GM12891 (cell line): ENCODE measurements at places on chromosomes 12 and 14.

DNA sequence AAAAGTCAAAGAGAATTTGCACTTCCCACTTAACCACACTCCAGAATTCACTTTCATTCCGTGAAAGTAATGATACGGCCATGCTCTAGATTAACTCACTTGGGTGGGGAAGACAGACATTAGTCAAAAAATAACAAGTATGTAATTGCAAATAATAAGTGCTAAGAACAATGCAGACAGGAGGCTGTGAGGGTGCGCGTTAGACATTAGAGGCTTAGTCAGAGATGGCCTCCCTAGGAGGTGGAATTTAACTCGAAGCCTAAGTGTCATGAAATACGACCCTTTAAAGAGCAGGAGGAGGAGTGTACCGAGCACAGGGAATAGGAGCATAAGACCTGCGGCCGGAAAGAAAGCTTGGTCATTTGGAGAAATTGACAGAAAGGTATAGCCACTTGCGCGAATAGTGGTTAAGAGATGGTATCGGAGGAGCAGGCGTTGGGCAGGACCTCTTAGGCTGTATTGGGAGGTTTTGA, 628 bp downstream of the SNRPF start:
- DNase-seq, result no peak

GRCh38 chr14:87626266-87626665, 366.7 kb downstream of the GALC start:
- no peak for DNase-seq

GRCh38 chr12:113798552-113798951, 167.6 kb downstream of the RBM19 start:
- DNase-seq, result no peak

- no peak for DNase-seq
These were observed 348.4 kb downstream of the BCAT1 start for GRCh38 chr12:24600551-24600950.

- DNase-seq, result no peak
These were observed 1.5 kb upstream of the HCAR1 start for GRCh38 chr12:122732170-122732569.

DNA sequence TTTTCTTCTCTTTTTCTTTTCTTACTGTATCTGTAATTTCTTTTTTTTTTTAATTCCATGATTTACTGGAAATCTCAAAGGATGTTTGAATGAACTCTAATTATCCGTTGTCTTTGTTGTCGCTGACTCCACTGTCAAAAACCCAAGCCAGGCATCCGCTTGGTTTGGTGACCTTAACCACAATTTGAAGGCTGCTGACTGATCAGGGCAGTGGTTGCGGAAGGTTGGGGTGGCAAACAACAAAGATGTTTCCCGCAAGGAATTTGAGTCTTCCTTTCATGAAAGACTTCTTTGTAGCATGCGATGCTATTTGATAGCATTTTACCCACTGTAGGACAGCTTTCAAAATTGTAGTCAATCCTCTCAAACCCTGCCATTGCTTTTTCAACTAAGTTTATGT, 1013.8 kb downstream of the DIO2 start:
- DNase-seq, result no peak

DNA sequence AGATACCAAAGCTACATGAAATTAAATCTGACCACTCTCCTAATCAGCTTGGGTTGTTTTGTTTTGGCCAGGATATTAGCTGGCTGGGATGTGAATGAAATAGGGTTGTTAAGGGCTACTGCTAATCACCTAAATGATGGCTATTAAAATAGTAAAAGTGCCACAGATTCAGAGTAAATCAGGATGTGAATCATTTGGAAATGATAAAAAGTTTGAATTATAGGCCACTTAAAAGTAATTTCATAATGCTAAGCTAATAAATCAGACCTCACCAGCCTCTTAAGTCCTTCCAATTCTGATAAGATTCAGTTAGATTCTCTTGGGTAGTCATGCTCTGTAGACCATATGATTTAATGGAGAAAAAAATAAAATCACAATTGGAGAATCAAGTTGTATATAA, 12.0 kb downstream of the HELB start:
- DNase-seq, result no peak

GRCh38 chr14:96408608-96409007, 16.7 kb downstream of the AK7 start:
- DNase-seq, result no peak

DNA sequence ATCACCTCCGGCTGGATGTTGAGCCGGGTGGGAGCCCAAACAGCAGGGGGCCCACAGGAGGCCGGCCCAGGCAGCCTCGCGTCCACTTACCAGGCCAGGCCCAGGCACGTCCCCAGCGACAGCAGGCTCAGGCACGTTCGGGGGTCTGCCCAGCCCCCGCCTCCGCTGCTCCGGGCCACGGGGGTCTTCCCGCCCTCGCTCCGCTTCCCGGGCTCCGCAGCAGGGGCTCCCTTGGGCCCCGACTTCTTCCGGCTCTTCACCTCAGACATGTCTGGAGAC, 216 bp downstream of the IKBIP start:
- DNase-seq, result no peak

- DNase-seq, result no peak
These were observed 13.1 kb downstream of the MYBPC1 start for GRCh38 chr12:101607894-101608293.

DNA sequence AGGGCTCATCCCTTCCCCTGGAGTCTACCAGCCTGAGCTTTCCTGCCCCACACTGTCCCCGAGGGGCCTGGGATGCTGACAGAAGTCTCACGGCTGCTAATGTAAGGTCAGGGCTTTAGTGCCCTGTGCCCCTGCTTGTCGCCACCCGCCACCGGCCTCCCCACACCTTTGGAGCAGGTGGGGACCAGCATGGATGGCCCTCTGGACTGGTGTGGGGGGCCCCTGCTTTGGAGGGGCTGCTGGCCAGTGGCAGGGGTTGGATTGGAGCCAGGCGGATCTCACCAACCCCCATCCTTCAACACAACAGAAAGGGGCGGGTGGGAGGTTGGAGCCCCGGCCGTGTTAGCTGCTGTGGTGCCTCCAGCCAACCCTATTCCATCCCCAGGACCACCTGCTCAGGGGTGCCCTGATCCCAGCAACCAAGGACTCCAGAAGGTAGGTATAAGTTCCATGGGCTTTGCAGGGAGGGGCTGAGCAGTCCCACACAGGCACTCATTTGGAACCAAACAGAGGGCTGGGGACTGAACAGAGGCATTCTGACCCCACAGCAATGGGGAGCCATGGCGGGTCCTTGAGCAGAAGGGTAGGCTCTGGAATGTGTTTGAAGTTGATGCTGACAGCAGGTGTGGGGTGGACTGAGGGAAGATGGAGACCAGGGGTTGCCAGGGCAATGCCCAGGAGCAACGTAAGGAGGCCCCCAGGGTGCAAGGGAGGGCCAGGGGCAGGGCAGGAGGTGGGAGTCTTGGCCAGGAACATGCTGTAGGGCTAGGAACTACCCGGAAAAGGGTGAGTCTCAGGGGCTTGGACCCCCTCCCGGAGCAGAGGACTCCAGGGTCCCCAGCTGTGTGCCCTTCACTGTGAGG, 145.1 kb upstream of the C14orf180 start:
- DNase-seq, result no peak

DNA sequence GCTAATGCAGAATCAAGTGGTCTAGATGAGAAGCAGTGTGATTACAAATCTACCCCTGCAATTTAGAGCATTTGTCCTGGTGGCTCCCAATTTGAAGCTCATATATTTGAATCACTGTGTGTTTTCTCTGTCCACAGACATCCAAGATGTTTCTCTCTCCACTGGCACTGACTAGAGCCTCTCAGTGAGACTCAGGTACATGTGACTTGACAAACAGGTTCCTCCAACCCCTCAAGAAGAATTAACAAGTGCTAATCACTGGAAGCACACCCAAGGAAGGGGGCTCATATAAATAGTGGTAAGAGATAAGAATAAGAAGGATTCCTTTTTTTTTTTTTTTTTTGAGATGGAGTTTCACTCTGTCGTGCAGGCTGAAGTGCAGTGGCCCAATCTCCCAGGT, 20.5 kb downstream of the OR10G2 start:
- no peak for DNase-seq

DNA sequence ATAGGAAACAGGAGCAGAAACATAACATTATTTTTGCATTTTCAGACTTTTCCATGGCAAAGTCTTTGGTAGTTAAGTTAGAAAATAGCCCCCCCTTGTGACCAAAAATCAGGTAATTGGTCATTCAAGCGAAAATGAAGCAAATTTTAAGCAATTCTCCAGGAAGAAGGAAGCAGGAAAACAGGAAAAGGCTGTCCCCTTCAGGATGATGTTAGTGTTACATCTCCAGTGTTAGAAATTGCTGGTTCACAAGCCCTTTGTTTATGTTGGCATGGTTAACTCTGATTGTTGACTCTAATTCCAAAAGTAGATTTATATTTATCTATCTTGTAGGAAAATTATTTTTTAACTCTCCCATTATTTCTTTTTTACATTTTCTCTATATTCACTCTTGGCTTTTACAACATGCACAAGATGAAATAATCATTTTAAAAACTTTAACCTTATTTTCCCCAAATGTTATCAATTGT, 18.8 kb upstream of the GAS2L3 start:
- DNase-seq, result no peak

DNA sequence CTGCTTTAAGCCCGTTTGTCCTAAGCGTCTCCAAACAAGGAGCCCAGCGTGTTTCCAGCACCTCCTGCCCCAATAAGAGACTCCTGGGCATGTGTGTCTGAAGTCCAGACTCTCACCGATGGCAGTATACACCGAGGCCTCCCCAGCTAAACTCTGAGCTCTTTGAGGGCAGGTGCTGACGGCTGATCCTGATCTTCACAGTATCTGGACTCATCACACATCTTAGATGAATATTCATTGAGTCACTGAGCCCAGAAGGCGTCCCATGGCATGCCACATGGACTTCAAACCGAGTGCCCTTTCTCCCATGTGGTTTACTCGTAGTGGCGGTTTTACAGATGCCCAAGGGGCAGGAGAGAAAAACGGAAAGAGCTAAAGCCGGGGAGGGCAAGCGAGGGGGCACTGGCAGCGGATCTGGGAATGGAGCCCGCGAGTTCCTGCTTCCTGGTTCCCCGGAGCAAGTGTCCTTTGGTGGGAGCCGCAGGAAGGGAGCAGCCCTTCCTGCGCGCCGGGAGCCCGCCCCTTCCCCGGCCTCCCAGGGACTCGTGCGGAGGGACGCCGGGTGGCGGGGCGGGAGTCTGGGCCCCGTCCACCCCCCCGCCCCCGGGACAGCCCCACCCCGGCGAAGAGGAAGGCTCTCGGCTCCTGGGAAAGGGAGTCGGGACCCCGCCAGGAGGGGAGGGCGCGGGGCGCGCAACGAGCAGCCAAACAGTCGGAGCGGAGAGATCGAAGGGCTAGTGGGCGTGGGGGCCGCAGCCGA, 585 bp upstream of the TEAD4 start:
- DNase-seq, result peak; percentile 37
